ENCODE measurements at places on chromosomes 2 and 18.

DNA sequence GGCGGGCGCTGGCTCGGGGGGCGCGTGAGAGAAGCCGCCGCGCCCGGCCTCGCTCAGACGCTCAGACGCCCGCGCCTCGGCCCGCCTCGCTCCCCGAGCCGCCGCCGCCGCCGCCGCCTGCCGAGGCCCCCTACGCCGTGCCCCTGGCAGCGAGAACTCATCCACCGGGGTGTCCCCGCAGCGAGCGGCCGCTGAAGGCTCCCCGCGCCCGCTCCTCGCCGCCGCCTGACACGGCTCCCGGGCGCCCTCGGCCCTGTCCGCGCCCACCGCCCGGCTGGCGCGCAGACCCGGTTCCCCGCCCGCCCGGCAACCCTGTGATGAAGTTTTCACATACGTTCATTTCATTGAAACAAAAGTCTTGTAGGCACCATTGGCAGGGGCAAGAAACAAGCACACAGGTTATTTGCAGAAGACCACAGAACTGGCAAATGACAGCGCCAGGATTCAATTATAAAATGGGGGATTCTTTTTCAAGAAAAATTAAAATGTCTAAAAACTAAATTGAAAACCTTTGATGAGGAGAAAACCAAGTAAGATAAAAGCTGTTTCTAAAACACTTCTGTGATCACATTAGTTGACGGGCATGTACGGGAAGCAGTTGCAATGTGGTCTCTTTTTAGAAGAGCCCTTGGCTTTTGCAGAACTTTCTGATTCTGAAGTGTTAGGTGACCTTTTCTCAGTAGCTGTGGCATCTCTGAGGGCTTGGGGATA lies 50.5 kb upstream of the TUBA3D start:
- DNase-seq = no peak

GRCh38 chr2:32009516-32010256 lies 1.1 kb downstream of the MEMO1 start:
- DNase-seq = peak; percentile 32

GRCh38 chr2:141392517-141393213 lies 738.2 kb downstream of the LRP1B start:
- no peak for DNase-seq

DNA sequence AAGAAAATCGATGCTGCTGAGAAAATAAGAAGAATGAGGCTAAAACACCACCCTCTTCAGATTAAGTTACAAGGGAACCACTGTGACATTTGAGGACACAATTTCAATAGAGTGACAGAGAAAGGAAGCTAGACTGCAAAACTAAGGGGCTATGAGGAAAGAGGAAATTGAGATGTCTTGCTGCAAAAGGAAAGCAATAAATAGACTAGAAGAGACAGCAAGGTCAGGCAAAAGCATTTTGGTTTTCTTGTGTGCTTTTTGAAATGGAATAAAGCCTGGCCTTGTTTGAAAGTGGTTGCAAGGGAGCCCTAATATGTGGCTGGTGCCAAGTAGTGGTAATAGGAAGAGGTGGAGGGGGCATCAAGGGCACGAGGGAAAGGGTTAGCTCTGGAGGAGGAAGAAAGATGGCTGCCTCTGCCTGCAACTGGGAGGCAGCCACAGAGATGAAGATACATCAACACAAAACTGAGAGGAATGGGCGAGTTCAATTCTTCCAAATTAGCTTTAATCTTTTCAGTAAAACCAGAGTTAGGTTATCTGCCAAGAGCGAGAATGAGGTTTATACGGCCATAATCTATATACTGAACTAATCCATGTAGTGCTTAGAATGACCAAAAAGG lies 1.2 kb upstream of the MRO start:
- no peak for DNase-seq

DNA sequence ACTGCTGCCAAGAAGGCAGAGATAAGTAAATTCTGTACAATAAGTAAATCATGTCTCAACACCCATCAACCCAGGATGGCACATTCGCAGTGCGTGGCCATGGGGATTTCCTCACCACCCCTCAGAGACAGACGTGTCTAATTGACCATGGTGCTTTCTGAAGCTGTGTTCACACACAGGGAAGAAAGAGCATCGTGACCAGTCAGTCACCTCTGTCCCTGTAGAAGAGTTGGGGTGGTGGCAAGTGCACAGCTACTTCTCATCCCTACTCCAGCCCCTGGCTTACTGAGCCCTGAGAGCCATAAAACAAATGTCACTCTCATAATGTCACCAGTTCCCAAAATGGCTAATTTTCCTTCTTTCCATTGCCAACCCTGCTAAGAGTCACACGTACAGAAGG lies 31.3 kb upstream of the MLPH start:
- no peak for DNase-seq

DNA sequence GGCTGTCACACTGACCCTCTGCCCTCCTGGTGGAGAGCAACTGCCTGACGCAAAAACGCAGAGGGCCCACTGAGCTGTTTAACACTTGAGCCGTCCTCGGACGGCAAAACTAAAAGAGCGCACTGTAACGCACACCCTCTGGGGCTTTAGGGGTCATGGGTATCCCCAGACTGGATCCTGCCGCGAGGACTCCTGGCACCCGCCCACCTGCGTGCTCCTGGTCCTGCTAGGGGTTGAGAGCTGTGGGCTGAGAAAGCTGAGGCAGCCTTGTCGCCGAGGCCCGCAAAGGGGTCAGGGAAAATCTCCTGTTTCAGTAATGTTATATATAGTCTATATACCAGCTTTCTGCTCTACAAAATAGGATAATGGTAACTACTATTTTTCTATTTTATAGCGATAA lies 39.1 kb downstream of the MDH1 start:
- no peak for DNase-seq

GRCh38 chr2:26757873-26758789 lies 6.0 kb upstream of the SLC35F6 start:
- DNase-seq = no peak

DNA sequence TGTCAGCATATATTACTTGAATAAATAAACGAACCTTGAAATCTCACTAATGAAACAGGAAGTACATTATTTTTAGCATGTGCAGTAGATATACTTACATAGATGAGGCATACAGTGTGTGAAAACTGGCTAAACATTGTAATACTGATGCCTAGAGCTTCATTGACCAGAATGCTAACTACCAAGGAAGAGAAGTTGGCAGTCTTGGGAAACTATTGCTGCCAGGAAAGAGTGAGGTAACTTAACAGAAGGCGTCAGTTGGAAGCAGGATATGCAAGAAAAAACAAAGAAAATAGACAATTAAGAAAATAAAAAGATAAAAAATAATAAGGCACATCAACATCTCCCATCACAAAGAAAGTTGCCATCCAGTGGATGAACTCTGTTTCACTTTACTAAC lies 963.0 kb downstream of the TDRD15 start:
- DNase-seq = no peak

GRCh38 chr18:39909706-39910105 lies 2045.3 kb upstream of the PIK3C3 start:
- DNase-seq = no peak

GRCh38 chr18:39840406-39840805 lies 2114.6 kb upstream of the PIK3C3 start:
- no peak for DNase-seq

DNA sequence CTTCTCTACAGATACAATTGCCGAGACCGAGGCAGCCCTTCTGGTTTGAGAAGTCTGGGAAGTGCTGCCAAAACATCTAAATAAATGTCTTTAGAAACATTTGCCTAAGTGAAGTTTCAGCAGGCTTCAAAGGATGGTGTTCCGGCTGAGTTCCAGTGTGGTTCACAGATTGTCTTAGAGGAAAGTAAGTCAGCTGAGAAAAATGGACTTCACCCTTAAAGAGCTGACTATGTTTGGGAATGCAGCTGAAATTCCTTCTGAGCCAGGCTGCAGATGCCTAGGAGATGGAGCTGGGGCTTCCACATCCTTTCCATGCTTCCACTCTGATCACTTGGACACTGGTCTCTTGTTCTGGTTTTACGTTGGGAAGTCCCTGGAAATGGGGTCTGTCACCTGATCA lies 83.6 kb downstream of the FHOD3 start:
- DNase-seq = no peak

DNA sequence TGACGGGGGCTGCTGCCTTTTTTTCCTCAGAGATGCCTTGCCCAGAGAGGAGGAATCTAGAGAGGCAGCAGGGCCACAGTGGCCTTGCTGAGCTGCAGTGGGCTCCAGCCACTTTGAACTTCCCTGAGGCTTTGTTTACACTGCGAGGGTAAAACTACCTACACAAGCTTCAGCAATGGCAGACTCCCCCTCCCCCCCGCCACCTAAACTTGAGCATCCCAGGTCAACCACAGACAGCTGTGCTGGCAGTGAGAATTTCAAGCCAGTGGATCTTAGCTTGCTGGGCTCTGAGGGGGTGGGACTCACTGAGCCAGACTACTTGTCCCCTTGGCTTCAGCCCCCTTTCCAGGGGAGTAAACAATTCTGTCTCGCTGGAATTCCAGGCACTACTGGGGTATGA lies 11.8 kb downstream of the SYT4 start:
- DNase-seq = no peak

GRCh38 chr2:207216457-207216856 lies 50.7 kb upstream of the KLF7 start:
- no peak for DNase-seq

GRCh38 chr2:156947261-156947660 lies 310.2 kb upstream of the GALNT5 start:
- no peak for DNase-seq

DNA sequence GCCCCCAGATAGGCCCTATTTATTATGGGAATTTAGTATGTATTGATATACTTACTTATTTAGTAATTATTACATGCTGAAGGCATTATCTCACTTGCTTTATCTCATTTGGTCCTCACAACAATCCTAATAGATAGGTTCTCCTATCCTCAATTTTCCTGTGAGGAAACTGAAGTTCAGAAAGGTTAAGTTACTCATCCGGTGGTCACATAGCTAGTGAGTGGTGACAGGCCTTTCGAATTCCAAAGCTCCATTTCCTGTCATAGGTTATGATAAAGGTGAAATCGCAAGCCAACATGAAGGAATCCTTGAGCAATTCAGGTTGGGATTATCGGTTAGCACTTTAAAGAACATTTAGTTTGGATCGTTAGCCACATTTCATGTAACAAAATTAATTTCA lies 33.3 kb downstream of the NAB1 start:
- no peak for DNase-seq

GRCh38 chr18:55421308-55421614 lies 166.7 kb downstream of the TCF4 start:
- no peak for DNase-seq

GRCh38 chr18:66344227-66344626 lies 259.7 kb downstream of the CDH19 start:
- no peak for DNase-seq

DNA sequence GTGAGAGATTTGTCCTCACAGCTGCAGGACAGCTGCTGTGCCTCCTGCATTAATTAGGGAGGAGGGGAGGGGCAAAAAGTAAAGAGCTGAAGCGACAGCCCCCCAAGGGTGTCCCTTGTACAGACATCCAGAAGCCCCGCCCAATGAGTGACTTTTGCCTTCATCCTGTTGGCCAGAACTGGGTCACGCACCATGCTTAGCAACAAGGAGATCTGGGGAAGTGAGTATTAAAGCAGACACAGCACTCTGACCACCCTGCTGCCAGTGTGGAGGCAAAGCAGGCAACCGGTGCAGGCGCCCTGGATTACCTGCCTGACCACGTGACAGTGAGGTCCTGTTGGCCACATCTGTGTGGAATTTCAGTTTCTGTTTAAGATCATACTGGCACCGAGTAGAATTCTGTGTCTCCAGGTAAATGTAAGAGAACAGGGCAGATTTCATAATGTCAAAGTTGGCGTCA lies 21.5 kb upstream of the BIN1 start:
- DNase-seq = no peak

DNA sequence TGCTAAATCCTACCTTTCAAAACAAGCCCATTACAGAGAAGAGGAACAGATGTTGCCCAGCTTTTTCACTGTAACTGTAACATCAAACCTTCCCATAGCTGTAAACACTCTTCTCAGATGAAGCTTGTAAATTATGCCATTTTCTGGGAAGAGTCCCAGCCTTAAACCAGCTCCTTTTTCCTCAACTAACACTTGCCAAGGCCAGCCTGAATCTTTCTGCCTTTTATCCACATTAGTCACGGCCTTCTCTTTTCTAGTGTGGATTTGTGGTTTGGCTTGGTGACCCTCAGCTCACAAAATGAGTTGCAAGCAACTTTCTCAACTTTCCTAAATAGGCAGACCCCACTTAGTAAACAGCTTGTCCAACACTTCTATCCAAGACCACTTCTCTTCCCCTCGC lies 90.2 kb downstream of the CABLES1 start:
- DNase-seq = no peak

- no peak for DNase-seq
Observed at GRCh38 chr18:677145-677544, 19.7 kb downstream of the TYMS start.

DNA sequence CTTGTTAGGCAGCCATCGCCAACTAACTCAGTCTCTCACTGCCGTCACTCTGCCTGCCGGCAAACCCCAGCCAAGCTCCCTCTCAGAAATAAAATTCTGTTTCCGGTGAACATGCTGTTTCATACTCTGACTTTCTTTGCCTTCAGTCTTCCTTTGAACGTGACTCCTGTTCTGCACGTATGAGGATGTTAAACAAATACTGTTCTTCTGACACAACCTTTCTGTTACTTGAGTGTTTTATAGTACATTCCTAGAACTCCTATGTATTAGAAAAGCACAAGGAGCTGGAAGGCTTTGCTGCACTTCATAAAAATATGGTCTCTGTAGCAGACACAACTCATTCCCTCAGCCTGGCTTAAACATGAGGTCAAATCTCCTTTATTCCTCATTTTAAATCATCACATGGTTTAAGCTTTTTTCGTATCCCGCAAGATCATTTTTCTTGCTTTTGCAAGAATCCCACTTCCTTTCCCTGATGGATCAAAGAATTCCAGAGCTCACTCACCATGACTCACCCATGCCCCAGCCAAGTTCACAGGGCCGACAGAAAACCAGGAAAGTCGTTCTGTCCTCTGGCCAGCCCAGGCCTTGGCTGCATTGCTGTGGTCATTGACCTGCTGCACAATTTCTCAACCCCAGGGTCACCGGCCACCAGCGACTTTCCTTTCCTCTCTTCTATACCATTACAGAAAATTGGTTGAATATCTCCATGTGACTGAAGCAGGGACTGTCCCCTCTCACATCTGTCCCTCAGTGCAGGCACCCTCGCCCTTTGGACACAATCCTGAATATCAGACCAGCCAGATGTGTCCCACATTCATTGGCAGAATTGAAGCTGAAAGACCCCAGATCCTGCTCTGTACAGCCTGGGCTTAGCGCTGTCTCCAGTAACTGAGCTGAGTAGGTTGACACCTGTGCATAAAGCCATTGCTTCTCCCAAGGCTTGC lies 183.1 kb upstream of the ARL4C start:
- DNase-seq = peak; percentile 45

DNA sequence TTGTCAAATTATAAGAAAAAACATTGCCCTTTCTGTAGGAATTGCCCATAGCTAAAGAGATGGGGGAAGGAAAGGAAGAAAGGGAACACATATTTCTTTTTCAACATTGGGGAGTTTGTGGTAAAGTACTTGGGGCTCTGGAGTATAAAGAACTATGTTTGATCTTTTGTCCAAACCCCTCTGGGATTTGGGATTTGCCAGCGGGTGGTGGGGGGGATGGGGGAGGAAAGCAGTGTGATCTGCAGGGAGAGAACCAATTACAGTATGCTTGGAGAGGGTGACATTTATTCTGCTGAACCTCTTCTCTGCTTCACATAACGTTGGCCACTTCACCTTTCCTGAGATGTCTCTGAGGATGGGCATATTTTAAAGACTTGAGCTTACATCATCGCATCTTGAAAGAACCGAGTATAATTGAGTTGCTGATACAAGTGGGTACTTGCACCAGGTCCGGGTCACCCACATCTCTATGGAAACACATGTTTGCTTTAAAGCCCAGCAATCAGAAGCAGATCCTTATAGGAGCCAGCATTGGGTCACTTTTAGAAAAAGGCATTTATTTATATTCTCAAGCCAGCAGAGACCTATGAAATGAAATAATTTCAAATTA lies 73.1 kb downstream of the SPATS2L start:
- no peak for DNase-seq

Data from heart right ventricle (tissue), 16 donors.